Fibroblast of skin of abdomen (primary cell): ENCODE measurements at places on chromosomes 7 and 10.

DNA sequence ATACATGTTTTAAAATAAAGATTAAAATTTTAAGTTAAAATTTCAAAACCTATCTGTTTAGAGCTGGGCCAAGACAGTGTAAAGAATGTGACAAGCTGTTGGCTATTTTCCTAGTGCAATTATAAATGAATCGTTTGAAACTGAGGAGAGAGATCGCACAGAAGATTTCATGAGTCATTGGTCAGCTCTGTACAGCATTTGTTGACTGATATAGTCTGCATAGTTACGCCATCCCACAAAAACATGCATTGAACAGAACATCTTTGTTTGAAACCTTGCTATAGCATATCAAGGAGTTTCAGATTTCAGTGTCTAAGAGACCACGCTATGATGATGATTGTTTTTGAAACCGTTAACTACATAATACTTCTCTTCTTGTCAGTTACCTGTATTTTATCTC, 1.3 kb upstream of the C10orf67 start:
- peak; percentile 90 for DNase-seq

DNA sequence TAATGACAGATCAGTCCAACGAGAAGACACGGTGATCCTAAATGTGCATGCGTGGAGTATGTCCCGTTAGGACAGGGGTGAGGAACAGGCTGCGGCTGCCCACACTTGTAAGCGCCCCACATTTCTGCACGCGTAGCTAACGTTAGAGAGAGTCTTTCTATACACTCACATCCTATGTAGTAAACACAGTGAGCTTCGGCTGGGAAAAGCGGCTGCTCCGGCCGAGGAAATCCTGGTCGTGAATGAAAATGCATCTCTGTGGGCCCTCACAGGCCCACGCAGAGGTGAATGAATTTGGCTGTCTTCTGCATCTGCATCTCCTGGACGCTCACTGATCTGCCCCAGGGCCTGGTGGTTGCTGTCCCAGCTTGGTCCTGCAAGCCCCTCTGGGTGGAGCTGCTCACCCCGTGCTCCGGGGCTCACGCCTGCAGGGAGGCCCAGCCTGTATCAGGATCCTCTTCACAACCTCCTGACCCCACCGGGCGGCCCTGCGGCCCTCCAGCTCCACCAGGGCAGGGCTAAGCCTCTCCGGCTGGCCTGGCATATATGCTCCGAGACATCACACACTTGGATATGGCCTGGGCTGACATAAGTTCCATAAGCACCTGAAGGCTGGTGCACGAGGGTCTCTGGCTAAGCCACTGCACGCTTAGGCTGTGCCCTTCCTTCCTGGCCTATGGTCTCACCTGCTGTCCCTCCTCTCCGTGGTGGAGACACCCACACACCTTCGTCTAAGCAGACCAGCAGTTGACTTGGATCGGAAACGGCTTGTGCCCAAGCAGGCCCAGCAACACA, 117.9 kb upstream of the DIP2C start:
- DNase-seq = no peak

DNA sequence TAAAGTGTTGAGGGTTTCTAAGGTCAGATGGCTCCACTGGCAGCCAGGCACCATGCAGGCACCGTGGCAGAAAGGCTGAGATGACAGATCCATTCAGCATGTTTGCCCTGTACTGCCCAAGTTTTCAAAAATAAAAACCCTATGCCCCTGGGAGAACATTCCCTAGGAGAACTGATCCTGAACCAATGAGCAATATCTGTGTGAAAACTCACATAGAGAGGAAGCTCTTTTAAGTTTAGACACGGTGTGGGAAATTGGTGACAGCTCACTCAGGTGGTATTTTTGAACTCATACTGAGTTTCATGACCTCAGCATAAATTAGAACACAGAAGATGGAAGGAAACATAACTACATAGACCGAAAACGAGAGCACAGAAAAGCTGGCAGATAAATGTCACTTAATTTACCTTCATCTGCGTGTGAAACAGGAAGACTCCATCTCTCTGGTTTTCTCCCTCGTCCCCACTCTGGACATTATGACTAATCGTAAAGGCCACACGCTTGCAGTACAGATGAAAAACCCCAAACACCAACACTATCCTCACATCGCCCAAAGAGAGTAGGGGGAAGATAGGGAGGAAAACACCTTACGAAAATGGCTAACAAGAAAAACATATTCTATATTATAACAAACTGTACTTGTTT, 127.8 kb downstream of the ICA1 start:
- DNase-seq = no peak

GRCh38 chr10:91460681-91461080, 50.5 kb downstream of the HECTD2 start:
- DNase-seq = peak; percentile 6

GRCh38 chr7:46233585-46234329, 312.7 kb upstream of the IGFBP3 start:
- DNase-seq = peak; percentile 57

- DNase-seq = no peak
These were observed 28.5 kb downstream of the CUX1 start for GRCh38 chr7:101845974-101846373.

DNA sequence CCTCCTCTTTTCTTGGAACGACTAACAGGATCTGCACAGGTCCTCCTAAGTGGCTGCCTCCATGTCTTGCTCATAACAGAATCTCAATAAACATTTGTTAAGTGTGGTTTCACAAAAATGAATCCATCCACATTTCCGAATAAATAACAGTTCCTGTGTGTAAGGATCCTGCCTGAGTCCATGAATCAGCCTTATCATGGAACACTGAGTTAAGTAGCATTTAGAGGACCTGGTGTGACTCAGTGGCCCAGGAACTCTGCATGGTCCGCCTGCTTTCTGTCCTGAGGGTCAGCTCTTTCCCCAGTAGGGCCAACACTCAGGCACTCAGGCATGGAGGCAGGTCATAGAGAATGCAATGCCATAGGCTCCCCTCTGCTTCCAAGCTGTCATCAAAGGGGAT, 15.8 kb upstream of the C10orf90 start:
- DNase-seq = no peak

DNA sequence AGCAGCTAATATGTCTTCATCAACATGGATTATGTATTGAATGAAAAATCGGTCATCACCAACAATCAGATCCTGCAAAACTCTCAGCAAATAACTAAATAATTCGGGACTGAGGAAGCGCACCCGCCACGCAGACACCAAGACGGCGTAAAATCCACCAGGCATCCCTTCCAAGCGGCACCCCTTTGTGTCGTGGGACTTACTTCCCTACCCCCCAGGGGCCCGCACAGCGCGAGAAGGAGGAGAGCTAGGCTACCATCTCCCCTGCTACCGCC, 721 bp downstream of the ARL3 start:
- DNase-seq = no peak

GRCh38 chr10:103513380-103514060, 20.0 kb downstream of the NEURL1 start:
- no peak for DNase-seq

- DNase-seq = no peak
These were observed 56.2 kb upstream of the MGMT start for GRCh38 chr10:129410688-129411392.

- DNase-seq = no peak
These were observed 48.4 kb upstream of the ST8SIA6 start for GRCh38 chr10:17502814-17503213.

DNA sequence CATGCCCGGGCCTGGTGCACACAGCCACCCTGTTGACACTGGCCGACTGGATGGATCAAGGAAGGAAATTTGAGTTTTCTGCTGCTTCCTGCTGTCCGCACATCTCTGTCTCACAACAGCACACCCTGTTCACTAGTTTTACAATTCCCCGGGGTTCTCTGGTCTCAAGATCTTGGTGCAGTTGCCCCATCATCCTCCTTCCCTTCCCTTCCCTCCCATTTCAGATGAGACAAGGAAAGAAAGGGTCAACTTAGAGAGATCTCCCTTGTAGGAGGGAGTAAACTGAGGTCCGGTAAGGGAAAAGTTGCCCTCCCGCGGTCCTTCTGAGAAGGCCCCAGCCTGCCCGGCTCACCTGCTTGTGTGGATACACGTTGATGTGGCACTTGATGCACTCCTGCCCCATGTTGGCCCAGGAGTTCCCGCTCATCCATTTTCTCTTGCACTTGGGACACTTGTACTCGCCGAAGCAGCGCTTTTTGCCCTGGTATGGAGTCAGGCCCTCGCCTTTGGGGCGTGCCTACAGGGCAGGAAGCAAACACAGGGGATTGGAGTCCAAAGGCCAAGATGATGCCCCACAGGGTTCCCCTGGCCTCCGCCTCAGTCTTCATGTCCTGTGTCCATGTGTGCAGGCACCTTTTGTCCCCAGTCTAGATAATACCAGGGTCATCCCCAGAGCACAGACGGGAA, 46.8 kb downstream of the PPIF start:
- no peak for DNase-seq

DNA sequence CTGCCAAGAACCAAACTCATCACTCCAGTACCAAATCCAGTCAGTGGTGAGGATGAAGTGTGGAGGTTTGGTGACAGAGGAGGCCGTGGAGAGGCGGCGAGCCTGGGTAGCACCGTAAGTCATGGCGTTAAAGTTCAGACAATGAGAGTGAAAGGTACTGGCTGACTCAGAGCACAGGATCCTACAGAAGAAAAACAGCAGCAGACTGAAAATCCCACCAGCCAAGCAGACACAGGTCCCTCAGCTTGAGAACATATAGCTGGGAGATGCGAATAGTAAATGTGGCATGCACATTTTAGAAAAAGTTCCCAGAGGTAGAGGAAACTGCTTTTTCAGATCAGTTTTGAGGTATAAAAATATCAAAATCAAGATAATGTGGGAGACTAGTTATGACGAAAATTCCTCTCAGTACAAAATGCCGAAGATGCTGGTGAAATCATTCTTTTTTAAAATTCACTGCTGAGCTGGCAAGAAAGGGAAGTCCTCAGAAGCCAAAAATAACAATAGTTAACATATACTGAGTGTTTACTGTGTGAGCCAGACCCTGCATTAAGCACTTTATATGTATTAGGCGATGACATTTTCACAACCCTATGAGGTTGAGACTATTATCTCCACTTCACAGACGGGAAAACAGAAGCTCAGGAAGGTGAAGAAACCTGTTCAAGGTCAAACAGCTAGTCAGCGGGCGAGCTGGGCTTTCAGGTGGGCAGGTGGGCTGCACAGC, 20.9 kb downstream of the PARP12 start:
- DNase-seq = peak; percentile 53

- DNase-seq = no peak
These were observed 544 bp downstream of the TSPAN33 start for GRCh38 chr7:129144834-129145668.

GRCh38 chr7:31896925-31897324, 173.3 kb downstream of the PDE1C start:
- DNase-seq = peak; percentile 11

DNA sequence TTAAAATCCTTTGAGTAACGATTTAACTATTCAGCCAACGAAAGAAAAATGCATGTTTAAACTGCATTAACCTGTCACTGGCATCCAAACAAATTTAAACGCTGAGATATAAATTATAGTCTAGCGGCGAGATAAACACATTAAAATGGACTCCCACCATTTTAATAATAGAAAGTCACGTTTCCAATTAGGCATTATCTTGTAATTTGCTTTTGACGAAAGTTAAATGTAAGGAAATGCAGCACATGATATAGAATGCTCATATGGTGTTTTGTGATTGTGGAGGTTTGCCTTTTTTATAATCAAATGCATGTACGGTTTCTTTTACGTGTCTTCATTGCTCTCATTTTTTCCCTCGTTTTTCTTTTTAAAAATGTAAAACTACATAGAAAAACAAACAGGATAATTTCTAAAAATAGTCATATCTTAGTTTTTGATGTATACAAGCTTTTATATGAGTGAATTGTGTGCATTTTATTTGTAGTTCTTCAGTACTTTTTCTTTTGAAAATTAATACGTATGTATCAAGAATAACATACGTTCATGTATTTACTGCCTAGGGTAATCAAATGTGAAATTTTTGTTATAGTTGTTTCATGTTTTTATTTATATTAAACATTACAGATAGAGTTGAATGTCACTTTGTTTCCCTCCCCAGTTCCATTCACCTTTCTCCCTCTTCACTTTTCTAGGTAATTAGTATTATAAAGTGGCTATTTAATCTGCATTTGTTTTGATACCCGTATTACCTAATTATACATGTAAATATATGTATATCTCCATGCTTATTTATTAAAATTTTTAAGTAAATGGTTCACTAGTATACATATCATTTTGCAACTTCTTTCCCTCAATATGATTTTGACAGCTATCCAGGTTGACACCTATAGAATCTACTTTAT, 1.1 kb upstream of the KLF14 start:
- no peak for DNase-seq

- peak; percentile 36 for DNase-seq
These were observed 102.8 kb upstream of the KCND2 start for GRCh38 chr7:120169996-120170783.

- DNase-seq = no peak
These were observed 18.4 kb downstream of the ZNF775 start for GRCh38 chr7:150397346-150398107.

DNA sequence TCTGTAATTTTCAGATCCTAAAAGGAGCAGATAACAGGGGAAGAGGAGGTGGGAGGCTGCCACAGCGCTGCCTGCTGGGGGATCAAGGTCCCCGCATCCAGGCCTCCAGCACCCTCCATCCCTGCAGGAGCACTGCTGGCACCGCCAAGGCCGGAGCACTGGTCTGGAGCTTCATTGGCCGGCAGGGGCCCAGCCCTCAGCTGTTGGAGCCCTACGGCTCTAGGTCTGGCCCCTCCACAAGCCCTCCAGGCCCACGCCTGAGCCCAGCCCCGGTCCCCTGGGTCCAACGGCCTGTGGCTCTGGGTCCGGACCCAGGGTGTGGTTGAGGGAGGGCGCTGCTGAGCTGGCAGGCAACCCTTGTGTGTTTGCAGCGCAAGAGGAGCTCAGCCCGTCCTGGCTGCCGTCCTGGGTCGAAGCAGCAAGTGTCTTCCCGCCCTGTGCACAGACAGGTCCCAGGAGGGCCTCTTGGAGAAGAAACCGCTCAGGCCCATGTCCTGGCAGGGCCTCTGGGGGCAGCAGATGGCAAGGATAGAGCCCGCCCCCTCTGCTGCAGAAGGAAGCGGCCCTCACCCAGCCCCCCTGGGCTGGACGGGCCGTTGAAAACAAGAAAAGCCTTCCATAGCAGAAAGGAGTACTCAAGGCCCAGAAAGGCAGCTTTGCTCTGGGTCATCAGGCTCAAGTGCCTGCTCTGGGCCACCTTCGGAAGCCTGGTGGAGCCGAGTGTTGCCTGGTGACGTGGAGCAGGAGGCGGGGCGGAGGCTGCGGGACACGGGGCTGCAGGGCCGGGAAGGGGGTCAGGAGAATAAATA, 54.3 kb upstream of the TNRC18 start:
- DNase-seq = peak; percentile 22

- DNase-seq = no peak
These were observed 45.5 kb upstream of the BET1 start for GRCh38 chr7:94049615-94050014.

GRCh38 chr7:33261585-33261984, 132.2 kb downstream of the BBS9 start:
- DNase-seq = peak; percentile 10

GRCh38 chr7:83410989-83411591, 237.8 kb downstream of the SEMA3E start:
- DNase-seq = peak; percentile 35

DNA sequence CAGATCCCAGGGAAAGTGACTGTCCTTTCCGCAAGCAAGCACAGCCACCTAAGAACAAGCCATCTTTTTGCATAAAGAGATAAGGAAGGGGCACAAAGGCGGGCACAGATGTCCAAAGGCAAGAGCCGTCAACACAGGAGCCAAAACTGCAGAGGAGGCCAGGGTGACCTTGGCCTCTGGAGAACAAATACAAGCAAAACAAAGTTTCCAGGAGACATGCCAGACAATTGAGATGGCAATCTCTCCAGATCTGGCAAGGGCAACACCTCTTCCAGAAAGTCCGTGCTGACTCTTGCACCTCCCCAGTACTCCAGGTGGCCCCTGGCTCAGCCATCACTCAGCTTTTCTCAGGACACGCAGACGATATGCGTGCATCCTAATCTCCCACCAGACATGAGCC, 58.2 kb downstream of the TEX36 start:
- no peak for DNase-seq
